Karpas-422 (cell line): ENCODE measurements at places on chromosomes 11 and 22.

- no peak for DNase-seq
Observed at GRCh38 chr11:83033972-83034672, 37.6 kb downstream of the RAB30 start.

DNA sequence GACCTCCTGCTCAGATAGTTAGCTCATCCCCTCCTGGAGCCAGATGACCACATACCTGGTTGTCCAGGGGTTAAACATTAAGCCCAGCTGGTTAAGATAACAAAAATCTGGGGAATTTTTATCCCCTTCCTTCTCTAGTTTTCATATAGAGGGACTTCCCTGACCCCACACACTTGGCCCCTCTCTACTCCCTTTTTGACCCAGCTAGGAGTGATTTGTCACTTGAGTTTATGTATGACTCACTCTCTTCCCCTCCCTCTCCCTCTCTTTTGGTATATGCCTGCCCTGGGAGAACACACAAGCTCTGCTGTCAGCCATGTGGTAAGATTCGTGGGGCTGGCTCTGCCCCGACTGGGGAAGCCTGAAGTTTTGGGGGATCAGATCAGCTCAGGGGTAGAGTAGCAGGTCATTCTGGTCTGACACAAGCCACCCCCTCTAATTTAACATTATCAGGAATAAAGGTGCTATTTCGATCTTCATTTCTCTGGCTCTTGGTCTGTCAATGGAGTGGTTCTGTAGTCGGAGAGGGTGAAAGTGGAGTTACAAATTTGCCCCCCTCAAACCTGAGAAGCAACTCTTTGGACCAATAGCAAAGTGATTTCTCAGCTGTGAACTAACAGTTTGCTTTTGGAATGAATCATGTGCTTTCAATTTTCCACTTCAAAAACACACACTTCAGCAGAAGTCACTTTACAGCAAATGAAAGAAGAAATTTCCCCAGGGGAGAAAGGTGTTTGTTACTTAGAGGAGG lies 415.3 kb upstream of the CADM1 start:
- no peak for DNase-seq

DNA sequence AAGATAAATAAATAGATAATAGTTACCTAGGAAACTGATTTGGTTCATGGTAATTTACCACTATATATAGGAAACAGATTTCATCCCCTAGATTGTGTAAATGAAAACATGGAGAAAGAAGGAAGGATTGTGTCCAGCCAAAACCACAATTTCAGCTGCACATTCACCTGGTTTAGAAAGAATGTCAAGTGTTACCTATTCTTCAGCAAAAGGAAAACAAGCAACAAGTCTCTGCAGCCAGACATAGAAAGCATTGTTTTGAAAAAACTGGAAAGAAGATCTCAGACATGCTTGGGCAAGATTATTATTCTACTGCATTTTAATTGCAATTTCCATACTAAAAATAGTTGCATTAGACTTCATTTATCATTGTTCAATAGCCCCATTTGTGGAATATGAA lies 8.8 kb upstream of the BMAL1 start:
- DNase-seq = no peak

DNA sequence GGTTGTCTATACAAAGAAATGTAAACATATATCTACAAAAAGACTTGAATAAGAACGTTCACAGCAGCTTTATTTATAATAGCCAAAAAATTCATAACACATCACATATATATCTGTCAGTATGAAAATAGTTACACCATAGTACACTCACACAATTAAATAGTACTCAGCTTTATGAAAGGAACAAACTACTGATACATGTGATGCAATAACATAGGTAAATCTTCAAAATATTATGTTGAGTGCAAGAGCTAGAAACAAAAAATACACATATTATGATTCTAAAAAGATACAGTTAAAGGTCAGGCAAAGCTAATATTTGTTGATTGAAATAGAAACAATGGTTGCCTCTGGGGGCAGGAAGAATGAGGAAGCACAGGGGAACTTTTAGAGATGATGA lies 6.6 kb downstream of the MRGPRX2 start:
- no peak for DNase-seq

DNA sequence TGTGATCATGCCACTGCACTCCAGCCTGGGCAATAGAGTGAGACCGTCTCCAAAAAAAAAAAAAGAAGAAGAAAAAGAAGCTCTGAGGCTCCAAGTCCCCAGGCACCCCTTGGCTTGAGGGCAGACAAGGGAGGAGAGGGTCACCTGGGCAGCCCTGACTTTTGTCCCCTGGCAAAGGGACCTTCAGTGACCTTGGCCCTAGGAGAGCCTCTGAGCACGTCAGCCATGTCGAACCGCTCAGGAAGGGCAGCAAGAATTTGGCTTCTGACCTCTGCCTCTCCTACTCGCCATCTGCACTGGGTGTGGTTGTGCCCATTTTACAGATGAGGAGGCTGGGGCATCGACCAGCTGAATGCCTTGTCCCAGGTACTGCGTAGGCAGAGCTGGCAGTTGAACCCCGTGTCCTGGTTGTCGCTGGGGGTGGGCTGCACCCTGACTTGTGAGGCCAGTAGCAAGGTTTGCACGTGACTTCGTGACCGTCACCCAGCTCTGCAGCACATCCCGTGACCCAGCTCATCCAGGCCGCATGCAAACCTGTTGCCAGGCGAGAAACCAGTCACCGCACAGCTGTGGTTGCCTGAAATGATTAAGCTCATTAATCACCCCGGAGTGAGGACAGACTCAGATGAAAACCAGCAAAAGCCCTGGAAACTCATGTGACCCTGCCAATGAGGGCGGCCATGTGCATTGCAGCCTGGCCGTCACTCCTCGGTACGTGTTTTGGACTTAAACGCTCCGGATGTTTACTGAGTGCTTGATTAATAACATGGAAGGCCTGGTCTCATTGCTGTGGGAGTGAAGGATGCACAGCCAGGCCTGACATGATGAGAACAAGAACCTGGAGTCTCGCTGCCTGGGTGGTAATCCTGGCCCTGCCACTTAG lies 47.7 kb upstream of the PPP6R3 start:
- peak; percentile 53 for DNase-seq
